GM23248 (cell line): ENCODE measurements at places on chromosomes 3 and 15. TPM values are rescaled to one million over a fixed set of nuclear protein-coding genes. Genes with fewer than 3 reads are reported as not detected.

- no peaks in the 10 kb centered on the region for H3K27me3 ChIP-seq
- H3K4me3 ChIP-seq, result peak overlapping the region; percentile 100
- H3K36me3 ChIP-seq, result no peaks in the 10 kb centered on the region
- DNase-seq, result no peak
- H3K27ac ChIP-seq, result no peak overlapping the region
Measured at GRCh38 chr15:74431116-74431515, 2.6 kb downstream of the SEMA7A start.

- no peak overlapping the region for H3K4me3 ChIP-seq
- H3K27ac ChIP-seq, result no peak overlapping the region
Measured at GRCh38 chr15:88509964-88510363, 36.5 kb downstream of the DET1 start.

- peak overlapping the region; percentile 99 for H3K27ac ChIP-seq
- no peaks in the 10 kb centered on the region for H3K27me3 ChIP-seq
- DNase-seq, result no peak
- no peak overlapping the region for H3K4me3 ChIP-seq
Measured at GRCh38 chr15:60969658-60970057, 259.4 kb downstream of the RORA start.

DNA sequence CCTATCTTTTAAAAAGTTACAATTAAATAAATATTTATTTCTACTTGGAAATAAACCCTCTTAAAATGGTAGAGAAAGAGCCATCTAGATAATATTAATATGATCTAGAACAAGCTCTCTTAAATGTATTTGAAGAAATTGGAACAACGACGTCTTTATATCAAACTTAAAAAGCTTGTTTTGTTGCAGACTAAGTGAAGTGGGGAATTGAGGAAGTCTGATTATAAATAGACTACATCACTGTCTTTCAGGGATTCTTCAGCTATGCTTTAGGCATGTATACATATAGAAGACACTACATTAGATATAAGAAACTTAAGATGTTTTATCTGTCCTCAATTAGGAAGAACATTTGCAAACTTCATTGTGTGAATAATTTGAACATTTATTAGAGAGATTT is 1.8 kb downstream of the BCHE start:
- H3K4me1 ChIP-seq, result no peaks in the 10 kb centered on the region
- no peak for DNase-seq
- H3K4me3 ChIP-seq, result no peak overlapping the region

- H3K4me1 ChIP-seq, result no peaks in the 10 kb centered on the region
- no peak for DNase-seq
- H3K4me3 ChIP-seq, result no peak overlapping the region
- H3K36me3 ChIP-seq, result no peaks in the 10 kb centered on the region
Measured at GRCh38 chr15:55802600-55803376, 59.8 kb upstream of the PRTG start.

- H3K27ac ChIP-seq, result no peak overlapping the region
- H3K4me1 ChIP-seq, result peaks cover 16% of the 10 kb centered on the region
- H3K4me3 ChIP-seq, result no peak overlapping the region
- DNase-seq, result no peak
- H3K36me3 ChIP-seq, result no peaks in the 10 kb centered on the region
Measured at GRCh38 chr3:185583925-185584324, 2.2 kb upstream of the SENP2 start.

GRCh38 chr15:43105077-43105736 is 631 bp downstream of the UBR1 start:
- no peaks in the 10 kb centered on the region for H3K36me3 ChIP-seq
- peak; percentile 50 for DNase-seq
- H3K4me3 ChIP-seq, result peak overlapping the region; percentile 87
- no peaks in the 10 kb centered on the region for H3K27me3 ChIP-seq

GRCh38 chr3:119205209-119205608 is 31.8 kb downstream of the UPK1B start:
- 0 out of 2 replicates have a peak, but pooled peaks cover 3% of the 10 kb centered on the region for H3K36me3 ChIP-seq
- H3K4me3 ChIP-seq, result no peak overlapping the region
- no peak overlapping the region for H3K27ac ChIP-seq
- no peaks in the 10 kb centered on the region for H3K27me3 ChIP-seq
- H3K4me1 ChIP-seq, result no peaks in the 10 kb centered on the region; the same call in 1 of the 2 replicates

- no peak overlapping the region for H3K4me3 ChIP-seq
- H3K27ac ChIP-seq, result no peak overlapping the region
- DNase-seq, result no peak
- H3K27me3 ChIP-seq, result no peaks in the 10 kb centered on the region
- H3K36me3 ChIP-seq, result no peaks in the 10 kb centered on the region
- H3K4me1 ChIP-seq, result no peaks in the 10 kb centered on the region
Measured at GRCh38 chr3:126051234-126051633, 32.7 kb downstream of the SLC41A3 start.

DNA sequence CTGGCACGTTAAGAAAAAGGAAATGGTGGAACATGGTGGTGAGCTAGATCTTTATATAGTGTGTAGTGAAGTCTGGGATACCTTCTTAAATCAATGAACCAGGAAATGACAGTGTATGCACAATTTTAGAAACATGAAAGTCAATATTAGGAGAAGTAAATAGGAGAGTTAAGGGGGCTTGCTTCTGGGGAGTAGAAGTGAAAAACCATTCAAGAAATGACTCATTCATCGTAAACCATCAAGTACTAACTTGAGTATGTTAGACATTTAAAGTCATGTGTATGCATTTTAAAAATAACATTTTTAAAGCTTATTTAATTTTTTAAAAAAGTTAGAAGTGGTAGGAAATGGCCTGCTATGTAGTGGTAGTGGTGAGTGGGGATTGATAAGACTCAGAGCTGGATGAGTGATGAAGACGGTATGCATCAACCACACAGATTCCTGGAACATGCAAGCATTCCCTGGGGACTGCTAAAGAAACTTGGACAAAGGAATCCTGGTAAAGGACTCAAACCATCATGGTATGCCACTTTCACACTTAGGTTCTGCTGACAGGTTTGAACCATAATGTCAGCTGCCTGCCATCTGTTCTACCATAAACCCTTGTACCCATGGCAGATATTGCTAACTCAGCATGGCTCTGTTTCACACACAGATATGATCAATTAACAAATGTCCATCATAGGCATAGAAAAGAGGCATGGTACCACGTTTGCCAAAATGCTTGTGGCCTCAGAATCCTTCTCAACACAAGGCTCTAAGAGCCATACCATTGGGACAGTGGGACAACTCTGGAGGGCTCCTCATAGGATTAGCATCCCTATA is 28.9 kb upstream of the MITF start:
- H3K27me3 ChIP-seq, result peaks cover 22% of the 10 kb centered on the region
- no peak overlapping the region for H3K4me3 ChIP-seq
- DNase-seq, result peak; percentile 70
- H3K27ac ChIP-seq, result no peak overlapping the region
- H3K36me3 ChIP-seq, result no peaks in the 10 kb centered on the region

DNA sequence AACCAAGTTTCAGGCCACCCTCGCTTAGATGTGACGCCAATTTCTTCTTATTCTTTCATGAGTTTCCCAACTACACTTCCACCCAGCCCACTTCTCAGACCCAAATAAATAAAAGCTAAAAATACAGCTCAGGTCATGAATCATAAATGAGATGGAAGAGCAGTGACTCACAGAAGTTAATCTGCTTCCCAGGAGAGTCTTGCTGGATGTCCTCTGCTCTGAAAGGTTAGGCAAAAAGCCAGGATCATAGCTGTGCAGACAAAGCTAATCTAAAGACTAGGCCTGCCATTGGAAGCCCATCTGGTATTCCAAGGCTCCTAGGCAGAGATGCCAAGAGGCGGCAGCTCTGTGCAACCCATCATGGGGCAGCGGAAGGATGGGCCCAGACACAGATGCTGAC is 24.1 kb downstream of the SHC4 start:
- peak; percentile 98 for DNase-seq
- H3K27me3 ChIP-seq, result no peaks in the 10 kb centered on the region
- no peaks in the 10 kb centered on the region for H3K36me3 ChIP-seq
- H3K27ac ChIP-seq, result peak overlapping the region; percentile 94
- H3K4me3 ChIP-seq, result no peak overlapping the region

GRCh38 chr3:148990236-148990635 is 1.1 kb upstream of the GYG1 start:
- DNase-seq, result peak; percentile 57
- H3K27ac ChIP-seq, result peak overlapping the region; percentile 59
- peaks cover 5% of the 10 kb centered on the region; the same call in 1 of the 2 replicates for H3K36me3 ChIP-seq

DNA sequence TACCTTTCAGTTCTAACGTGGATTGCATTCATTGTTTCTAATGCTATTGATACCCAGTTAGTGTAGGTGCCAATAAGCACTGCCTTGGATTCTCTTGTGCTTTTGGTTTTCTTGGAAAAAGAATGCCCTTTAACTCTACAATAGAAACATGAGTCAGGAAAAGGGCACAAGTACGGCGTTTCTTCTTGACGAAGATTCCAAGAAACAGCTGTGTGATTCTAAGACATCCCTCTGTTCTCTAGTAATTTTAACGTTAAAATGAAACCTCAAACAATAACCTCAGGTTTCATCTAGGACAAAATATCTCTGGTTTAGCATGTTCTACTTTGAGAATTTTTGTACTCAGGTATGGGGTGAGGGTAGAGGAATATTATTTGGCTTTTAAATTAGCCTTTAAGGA is 540.5 kb upstream of the ATP11B start:
- no peak overlapping the region for H3K27ac ChIP-seq
- DNase-seq, result no peak
- no peaks in the 10 kb centered on the region for H3K27me3 ChIP-seq
- no peaks in the 10 kb centered on the region for H3K36me3 ChIP-seq
- no peak overlapping the region for H3K4me3 ChIP-seq
- no peaks in the 10 kb centered on the region for H3K4me1 ChIP-seq

- DNase-seq, result no peak
- H3K4me3 ChIP-seq, result no peak overlapping the region
- no peak overlapping the region for H3K27ac ChIP-seq
- no peaks in the 10 kb centered on the region for H3K27me3 ChIP-seq
- H3K4me1 ChIP-seq, result no peaks in the 10 kb centered on the region
- no peaks in the 10 kb centered on the region for H3K36me3 ChIP-seq
Measured at GRCh38 chr15:89967881-89968280, 33.2 kb upstream of the ZNF710 start.

DNA sequence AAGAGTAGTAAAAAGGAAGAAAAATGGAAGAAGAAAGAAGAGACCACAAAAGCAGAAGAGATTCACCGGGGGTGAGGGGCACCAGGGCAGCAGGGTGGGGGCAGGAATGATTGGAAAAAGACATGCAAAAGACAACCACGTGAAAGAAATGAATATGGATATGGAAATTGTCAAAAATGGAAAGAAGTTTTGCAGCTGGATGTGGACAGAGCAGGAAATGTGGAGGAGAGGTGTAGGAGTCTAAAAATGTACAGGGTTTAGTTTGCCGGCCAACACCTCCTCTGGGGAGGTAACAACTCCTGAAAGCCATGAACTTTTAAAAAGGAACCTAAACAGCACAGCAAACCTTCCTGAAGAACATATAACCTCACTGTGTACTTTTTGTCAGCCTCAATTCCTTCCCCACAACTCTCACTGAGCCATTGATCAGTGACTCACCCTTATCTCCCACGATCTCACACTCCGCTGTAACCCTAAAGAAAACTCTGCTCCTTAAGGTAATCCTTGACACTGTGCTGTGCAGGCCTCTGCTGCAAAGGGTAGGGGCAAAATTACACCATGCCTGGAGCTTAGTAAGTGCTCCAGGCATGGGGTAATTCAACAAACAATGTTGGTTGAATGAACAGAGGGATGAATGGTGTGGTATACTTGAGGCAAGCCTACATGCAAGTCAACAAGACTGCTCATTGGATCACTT is 100.2 kb upstream of the BOC start:
- H3K27ac ChIP-seq, result no peak overlapping the region
- H3K36me3 ChIP-seq, result no peaks in the 10 kb centered on the region
- no peaks in the 10 kb centered on the region for H3K4me1 ChIP-seq

DNA sequence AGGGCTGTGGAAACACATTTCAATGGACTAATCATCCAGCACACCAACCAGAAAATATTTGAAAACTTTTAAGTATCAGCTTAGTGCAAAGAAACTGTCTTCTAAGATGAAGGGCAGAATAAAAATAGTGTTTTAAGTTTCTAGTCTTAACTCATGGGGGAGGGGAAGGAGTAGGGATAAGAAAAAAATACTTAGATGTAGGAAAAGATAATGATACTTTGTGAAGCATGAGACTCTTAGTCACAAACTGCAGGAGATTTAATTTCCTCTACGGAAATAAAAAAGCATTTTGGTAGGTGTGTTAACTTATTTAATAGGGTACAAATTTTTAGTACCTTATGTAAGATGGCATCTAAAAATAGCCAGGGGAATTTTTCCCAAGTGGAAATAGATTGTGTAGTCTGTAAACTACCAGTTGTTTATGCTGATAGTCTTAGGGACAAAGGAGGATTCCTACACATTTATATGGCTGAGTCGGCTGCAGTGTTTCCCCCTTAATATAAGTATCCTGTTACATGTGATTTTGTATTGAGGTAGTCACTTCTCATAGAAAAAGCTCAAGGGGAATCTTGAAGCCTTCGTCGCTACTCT is 78.2 kb upstream of the GBE1 start:
- H3K27me3 ChIP-seq, result no peaks in the 10 kb centered on the region
- no peaks in the 10 kb centered on the region for H3K36me3 ChIP-seq
- H3K4me3 ChIP-seq, result no peak overlapping the region

GRCh38 chr15:95284933-95285421 is 1045.5 kb upstream of the NR2F2 start:
- H3K4me3 ChIP-seq, result no peak overlapping the region
- no peaks in the 10 kb centered on the region for H3K36me3 ChIP-seq
- H3K27ac ChIP-seq, result no peak overlapping the region
- H3K4me1 ChIP-seq, result peaks cover 9% of the 10 kb centered on the region; the same call in 1 of the 2 replicates
- peak; percentile 48 for DNase-seq

CHRNB4 gene
- total RNA-seq, result not detected in 2 replicates

PIF1 gene
- total RNA-seq, result 9.7 and 11.3 TPM in 2 replicates

IL1RAP gene
- 25.9 and 32.3 TPM in 2 replicates for total RNA-seq

AADAC gene
- not detected in 2 replicates for total RNA-seq

TGM4 gene
- total RNA-seq, result not detected in 2 replicates

NR2E3 gene
- not detected in 2 replicates for total RNA-seq

AHSG gene
- not detected in 2 replicates for total RNA-seq

XYLB gene
- 4.1 and 4.8 TPM in 2 replicates for total RNA-seq

INSYN1 gene
- total RNA-seq, result 8.1 and 10.4 TPM in 2 replicates
